ENCODE measurements at places on chromosomes 12 and 14.

GRCh38 chr12:12007001-12007712 lies 63.6 kb upstream of the BCL2L14 start:
- peak; percentile 90 for DNase-seq

DNA sequence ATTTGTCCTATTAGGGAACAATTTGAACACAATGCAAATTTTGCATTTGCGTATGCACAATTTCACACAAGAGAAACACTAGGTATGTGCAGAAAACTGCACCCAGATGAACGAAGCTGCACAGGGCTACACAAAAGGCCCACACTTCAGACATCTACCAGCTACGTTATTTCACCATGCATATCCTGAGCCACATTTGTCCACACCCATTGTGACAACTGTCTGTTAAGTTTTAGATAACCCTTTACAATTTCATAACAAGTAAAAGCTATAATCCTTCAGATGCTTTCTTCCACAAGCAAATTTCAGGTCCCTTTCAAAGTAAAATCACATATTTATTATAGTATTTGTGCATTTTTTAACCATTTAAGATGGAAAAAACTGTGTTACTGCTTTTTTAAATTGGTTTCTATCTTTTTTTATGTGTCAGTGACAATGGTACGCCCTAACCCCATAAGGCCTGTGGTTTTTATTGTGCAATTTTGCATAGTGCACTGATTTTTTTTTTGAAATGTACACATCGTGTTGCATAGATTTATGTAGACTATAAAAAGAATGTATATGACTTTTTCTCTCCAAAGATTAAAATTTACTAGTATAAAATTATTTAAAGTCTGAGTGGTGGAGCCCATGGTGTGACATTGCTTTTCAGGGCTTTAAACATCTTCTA lies 87.8 kb upstream of the BTG1 start:
- no peak for DNase-seq

GRCh38 chr12:123033392-123034021 lies 53.0 kb downstream of the ARL6IP4 start:
- no peak for DNase-seq

DNA sequence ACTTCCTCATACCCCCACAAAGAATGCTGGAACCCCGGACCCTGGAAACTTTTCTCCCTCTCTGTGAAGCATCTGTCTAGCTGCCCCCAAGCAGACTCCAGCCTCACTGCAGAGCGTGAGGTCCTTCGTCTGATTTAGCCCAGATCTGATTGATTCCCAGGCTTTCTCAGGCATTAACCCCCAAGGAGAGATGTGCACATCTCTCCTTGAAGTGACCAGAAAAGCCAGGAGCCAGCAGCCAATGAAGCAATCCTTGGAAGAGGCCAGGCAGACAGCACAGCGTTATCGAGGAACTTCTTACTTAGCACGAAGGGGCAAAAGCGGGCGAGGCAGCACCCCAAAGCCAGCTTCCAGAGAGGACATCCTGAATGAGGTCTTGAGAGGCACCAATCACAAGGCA lies 100.7 kb downstream of the ZFP36L1 start:
- DNase-seq, result no peak

- peak; percentile 62 for DNase-seq
Observed at GRCh38 chr14:103721334-103722120, 5.9 kb downstream of the ZFYVE21 start.

Measured in activated T-cell treated with anti-CD3 and anti-CD28 coated beads, Interleukin-2, amount 50 U/mL, for 48 hours (primary cell).